ENCODE measurements at places on chromosomes 2 and 18.

GRCh38 chr2:20698916-20699613 lies 32.1 kb downstream of the GDF7 start:
- DNase-seq, result no peak

DNA sequence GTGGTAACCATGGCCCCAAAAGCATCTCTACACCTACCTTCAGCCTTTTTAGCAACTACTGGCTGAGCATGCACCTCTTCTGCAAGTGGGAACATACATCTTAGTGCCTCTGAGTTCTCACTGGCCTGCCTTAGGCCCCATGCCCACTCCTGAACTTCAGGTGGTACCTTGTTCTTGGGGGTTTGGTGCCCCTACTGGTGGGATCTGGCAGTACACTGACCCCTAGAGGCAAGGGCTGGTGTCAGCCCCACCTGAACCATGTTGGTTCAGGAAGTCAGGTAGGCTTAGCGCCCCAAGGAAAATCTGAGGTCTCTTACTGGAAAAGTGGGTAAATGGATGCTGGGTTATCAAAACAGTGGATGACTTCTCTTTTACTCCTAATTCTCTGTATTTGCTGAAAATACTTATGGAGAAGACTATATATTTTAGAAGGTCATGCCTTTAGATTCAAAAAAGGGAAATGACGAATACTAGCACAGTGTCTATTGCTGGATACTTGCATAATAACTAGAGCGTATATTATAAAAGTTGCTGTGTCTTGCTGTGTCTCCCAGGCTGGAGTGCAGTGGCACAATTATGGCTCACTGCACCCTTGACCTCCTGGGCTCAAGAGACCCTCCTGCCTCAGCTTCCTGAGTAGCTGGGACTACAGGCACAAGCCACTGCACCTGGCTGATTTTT lies 84.6 kb downstream of the RAB31 start:
- DNase-seq, result no peak

DNA sequence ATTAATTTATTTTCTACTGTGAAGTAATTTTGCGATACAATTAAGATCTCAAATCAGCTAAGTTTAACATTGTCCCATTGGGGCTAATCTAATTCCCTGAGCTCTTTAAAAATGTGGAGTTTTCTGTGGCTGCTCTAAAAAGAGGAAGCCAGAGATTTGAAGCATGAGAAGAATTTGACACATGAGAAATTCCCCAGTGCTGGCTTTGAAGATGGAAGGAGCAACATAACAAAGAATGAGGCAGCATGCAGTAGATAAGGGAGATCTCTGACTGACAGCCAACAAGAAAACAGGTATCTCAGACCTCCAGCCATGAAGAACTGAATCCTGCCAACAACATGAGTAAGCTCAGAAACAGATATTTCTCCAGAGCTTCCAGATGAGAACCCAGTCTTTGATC lies 308.4 kb downstream of the ZNF804A start:
- DNase-seq, result no peak

- no peak for DNase-seq
These were observed 1579.2 kb upstream of the PIK3C3 start for GRCh38 chr18:40375837-40376236.

GRCh38 chr2:168964251-168964807 lies 63.2 kb downstream of the G6PC2 start:
- DNase-seq, result no peak

DNA sequence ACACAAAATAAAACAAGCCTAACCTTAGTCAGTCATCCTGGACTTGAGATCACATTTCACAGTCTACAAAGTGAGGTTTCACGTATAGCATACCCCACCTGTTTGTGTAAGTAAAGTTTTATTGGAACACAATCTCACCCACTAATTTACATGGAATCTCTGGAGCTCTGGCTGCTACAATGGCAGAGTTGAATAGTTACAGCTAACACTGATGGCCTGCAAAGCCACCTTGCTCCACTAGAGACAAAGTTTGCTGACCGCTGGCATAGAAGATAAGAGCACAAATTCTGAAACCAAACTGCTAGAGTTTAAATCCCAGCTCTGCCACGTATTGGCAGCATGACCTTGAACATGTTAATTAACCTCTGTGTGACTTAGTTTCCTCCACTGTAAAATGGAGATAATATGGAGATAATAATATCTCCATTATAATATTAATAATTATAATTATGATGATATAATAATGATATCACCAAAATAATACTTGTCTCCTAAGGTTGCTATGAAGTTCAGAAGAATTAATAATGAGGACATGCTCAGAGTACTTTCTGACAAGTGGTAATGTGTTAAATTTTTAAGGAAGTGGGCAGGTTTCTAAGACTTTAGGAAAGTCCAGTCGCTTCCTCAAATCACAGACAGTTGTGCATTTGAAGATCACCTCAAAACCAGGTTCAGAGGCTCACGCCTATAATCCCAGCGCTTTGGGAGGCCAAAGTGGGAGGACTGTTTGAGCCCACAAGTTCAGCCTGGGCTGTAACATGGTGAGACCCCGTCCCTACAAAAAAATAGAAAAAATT lies 204.6 kb downstream of the SH3RF3 start:
- DNase-seq, result no peak

GRCh38 chr2:96770442-96771202 lies 9.9 kb downstream of the CNNM4 start:
- no peak for DNase-seq

DNA sequence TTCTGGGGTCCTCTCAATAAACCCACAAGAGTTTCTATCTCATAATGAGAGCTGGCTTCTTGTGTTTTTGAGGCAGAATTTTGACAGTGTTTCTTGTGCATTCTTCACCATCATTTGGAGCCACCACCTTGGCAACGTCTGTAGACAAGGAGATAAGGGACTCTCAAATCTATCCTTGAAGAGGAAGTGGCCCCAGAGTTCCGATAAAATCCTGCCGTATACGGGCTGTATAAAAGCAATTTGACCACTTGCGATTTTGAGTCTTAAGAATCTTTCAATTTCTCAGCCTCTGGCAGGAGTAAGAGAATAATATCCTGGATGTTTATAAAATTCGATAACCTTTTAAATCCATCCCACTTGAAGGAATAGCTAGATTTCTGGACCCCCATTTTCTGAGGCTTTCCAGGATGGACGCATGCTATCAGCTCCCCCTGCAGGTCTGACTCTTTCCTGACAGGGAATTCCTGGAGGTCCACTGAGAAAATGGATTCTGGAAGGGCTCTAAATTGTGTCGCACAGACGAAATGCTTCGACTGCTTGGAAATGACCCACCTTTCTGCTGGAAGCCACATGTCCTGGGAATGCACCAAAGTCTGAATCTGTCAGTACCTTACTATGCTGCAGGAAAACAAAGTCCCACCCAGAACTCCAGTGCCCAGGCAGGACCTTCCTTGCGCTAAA lies 54.1 kb downstream of the E2F6 start:
- DNase-seq, result no peak

DNA sequence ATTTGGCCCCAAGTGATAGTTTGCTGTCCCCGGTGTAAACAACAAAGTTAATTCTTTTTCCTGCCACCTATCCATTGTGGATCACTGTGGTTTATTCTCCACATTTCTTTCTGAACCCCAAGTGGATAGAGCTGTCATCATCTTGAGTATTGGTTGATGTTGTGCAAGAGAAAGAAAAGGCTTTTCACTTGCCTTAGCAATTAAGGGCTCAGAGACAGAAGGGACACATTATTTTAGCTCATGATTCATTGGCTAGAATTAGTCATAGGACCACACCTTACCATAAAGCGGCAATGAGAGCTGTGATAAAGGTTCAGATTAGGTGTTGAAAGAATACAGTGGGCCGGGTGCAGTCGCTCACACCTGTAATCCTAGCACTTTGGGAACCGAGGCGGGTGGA lies 442.1 kb upstream of the DCC start:
- no peak for DNase-seq

GRCh38 chr18:9365406-9365805 lies 30.8 kb downstream of the TWSG1 start:
- no peak for DNase-seq

- DNase-seq, result no peak
These were observed 33.8 kb downstream of the RTP5 start for GRCh38 chr2:241903121-241904010.

DNA sequence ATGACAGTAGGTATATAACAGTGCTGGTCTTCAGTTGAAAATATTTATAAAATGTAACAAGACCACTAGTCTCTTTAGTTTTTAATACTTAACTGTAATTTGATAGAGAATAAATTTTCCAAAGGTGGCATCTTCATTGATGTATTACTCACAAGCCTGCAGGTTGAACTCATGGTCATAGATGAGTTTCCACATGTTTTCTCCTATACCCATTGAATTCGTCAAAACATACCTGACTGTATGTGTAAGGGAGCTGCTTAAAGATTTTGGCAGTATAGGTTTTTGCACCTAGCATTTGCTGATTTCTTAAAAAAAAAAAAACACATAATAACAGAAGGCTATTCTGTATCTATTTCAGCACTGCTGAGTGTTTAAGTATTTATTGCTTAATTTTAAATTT lies 112.9 kb downstream of the FMNL2 start:
- no peak for DNase-seq

DNA sequence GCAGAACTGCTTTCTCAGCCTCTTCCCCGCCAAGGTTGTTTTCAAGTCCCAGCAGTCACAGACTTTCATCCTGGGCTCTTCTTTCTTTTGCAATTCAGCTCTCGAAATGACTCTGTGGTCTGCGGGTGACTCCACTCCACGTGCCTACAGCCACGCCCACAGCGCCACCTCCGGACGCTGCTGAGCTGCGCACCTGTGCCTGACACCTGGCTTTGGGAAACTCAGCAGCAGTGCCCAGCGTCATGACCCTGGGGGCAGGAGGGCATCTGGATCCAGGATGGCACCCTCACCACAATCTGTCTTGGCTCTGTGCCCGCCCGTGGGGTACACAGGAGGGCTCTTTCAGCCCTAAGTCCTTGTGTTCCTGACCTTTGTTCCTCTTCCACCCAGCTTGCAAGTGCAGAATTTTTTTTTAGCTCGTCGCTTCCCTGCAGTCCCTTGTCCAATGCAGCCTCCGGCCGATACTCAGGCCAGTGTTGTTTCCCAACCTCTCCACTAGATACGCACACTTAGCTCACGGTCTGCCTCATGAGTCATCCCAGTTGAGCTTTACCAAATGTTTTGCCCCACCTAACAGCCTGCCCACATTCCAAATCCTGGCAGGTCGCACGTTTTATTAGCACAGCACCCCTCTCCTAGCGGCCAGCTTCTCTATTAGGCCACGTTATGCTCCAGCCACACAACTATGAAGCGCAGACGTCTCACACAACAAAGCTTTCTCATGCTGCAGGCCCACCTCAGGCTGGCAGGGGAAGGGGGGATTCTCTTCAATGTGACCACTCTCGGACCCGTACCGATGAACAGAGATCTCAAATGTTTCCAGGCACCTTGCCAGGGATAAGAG lies 6.5 kb upstream of the CAPN10 start:
- DNase-seq, result no peak

DNA sequence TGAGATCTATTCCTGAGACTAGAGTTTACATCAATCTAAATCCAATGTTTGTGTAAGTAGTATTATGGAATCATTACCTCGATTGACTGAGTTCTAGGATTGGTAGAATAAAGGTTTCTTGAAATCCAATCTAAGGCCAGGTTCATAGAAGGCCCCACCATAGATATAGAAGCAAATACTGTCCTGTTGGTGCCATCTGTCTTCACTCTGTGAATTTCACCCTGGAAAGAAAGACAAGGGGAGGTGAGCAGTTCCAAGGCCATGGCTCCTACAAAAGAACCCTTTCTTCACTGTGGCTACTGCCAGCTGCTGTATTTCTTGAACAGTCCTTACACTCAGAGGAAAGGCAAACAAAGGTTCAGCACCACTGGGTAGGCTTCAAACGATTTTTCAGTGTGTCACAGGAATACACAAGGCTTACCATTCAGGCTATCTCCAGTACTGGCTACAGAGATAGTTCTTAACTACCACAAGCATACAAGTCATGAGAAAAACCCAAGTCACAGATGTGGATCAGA lies 137.0 kb downstream of the LRP2 start:
- no peak for DNase-seq

DNA sequence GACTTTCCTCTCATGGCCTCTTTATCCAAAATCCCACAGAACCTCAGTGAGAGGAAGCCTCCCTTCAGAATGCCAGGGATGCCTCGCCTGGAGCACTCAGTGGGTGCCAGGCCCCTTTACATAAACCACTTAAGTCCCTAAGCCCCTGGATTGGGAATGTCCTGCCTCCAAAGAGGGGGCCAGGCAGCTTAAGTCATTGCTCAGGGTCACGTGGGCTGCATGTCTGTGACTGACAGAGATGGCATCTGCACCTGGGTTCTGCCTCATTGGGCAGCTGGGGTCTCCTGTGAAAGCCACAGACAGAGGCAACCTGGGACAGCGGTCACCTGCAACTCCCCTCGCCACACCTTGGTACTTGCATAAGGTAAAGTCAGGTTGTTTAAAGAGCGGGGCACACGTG lies 93.5 kb downstream of the MYT1L start:
- DNase-seq, result no peak

DNA sequence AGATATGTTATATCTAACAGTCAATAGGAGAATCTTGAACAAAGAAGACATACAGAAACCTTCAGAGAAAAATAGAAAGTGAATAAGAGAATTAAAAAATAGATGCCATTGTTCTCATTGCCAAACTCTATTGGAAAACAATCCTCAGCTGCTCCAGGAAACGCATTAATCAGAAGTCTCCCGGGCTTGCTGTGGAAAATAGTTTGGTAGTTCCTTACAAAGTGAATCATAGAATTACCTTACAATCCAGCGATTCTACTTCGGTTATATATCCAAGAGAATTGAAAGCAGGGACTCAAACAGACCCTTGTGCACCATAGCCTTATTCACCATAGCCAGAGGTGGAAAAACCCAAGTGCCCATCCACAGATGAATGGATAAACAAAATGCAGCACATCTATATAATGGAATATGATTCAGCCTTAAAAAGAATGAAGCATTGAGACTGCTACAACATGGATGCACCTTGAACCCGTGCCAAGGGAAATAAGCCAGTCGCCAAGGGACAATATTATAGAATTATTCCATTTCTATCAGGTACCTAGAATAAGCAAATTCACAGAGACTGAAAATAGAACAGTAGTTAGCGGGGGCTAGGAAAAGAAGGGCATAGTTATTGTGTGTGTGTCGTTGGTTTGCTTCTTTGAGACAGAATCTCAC lies 21.9 kb upstream of the CHRNA1 start:
- no peak for DNase-seq
